ENCODE measurements at places on chromosomes 7 and 10.

DNA sequence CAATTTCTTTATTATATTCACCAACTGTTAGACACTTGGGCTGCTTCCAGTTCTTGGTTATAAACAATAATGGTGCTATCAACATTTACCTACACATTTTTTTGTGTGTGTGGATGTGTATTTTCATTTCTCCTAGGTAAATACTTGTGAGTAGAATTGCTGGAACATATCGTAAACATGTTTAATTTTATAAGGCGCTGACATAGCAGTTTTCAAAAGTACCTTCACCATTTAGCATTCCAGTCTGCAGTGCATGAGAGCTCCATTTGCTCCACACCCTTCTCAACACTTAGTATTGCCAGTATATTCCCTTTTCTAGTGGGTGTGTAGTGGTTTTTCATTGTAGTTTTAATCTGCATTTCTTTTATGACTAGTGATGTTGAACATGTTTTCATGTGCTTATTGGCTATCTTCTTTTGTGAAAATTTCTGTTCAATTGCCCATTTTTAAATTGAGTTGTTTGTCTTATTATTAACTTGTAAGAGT lies 59.6 kb upstream of the FAM204A start:
- no peak for DNase-seq

DNA sequence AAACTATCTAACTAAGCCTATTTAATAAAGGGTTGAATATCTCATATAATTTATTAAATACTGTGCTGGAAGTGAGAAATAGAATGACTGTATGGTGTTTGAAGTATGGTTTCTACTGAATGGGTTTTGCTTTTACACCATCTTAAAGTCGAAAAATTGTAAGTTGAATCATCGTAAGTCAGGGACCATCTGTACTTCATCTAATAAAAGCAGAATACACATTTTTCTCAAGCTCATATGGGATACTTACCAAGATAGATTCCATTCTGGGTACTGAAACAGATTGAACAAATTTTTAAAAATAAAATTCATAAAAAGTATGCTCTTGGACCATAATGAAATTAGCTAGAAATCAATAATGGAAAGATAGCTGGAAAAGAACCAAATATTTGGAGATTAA lies 285.4 kb downstream of the CXCL12 start:
- DNase-seq = no peak

DNA sequence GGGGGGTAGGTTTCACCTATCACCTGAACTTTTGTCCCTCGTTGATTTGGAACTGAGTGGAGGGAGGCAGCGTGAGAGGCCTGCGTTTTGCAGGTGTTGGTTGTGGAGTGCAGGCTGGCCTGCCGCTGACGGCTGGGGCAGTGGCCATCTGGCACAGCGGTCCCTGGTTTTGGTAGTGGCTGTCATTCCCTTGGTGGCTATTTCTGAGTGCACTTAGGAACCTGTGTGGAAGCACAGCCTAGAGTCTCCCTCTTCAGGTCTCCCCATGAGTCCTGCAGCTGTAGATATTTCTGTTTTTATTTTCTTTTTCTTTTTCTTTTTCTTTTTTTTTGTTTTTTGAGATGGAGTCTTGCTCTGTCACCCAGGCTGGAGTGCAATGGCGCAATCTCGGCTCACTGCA lies 129.2 kb downstream of the CUL2 start:
- no peak for DNase-seq

DNA sequence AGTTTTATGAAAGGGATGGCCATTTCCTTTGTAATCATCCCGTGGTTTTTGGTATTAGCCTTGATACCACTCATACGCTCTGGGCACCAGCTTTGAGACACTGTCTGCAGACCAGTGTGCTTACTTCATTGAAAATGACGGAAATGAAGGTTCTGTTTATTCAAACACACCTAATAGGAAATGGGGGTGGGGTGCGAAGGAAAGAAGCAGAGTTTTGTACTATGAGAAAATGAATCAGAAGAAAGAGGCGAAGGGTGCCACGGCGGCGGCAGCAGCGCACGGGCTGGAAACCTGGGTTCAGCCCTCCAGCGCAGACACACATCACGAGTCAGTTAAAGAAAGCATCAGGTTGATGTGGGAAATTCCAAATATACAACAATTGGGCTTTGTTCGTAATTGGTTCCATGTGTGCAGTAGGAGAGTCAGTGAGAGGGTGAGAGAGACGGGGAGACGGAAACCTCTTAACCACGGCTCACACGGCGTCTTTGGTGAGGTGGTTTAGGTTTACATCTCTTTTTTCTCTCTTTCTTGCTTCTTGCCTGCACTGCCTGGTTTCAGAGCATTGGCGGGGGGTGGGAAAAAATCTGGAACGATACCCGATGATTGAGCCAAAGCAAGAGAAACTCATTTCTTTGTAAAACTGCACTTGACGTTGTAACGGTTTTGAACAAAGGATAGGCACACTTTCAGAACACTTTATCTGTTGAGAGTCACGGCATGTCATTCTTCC lies 321.2 kb downstream of the FRMD4A start:
- no peak for DNase-seq
